Ovary (tissue), 10 donors: ENCODE measurements at places on chromosomes 5 and 9. TPM values are rescaled to one million over a fixed set of nuclear protein-coding genes. Genes with fewer than 3 reads are reported as not detected.
A peak's percentile ranks its signal among the peaks of the same experiment; 100 is the strongest.

The GABRA1 gene
- not detected for polyA plus RNA-seq

The LSM11 gene
- 2.9 TPM for polyA plus RNA-seq

DNA sequence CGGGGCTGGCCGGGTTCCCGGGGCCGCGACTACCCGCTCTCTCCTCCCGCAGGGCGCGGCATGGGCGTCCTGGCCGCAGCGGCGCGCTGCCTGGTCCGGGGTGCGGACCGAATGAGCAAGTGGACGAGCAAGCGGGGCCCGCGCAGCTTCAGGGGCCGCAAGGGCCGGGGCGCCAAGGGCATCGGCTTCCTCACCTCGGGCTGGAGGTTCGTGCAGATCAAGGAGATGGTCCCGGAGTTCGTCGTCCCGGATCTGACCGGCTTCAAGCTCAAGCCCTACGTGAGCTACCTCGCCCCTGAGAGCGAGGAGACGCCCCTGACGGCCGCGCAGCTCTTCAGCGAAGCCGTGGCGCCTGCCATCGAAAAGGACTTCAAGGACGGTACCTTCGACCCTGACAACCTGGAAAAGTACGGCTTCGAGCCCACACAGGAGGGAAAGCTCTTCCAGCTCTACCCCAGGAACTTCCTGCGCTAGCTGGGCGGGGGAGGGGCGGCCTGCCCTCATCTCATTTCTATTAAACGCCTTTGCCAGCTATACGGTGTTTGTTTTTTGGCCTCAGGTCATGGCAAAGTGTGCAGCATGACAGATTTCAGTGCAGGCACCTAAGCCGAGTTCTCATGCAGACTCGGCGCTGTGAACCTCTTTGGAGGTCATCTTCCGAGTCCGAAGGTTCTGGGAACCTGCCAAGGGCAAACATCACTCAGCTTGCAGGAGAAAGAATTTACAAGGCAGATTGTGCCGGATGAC is 516 bp downstream of the MRPL41 start:
- peaks cover 13% of the 10 kb centered on the region for H3K4me1 ChIP-seq
- H3K36me3 ChIP-seq = no peaks in the 10 kb centered on the region
- peak overlapping the region; percentile 61 for H3K4me3 ChIP-seq
- DNase-seq = no peak

The PITX1 gene
- 0.45 TPM for polyA plus RNA-seq

GRCh38 chr9:38280251-38280800 is 112.2 kb upstream of the ALDH1B1 start:
- H3K4me1 ChIP-seq = no peaks in the 10 kb centered on the region
- no peaks in the 10 kb centered on the region for H3K27me3 ChIP-seq
- H3K4me3 ChIP-seq = no peak overlapping the region
- H3K27ac ChIP-seq = no peak overlapping the region
- DNase-seq = no peak

DNA sequence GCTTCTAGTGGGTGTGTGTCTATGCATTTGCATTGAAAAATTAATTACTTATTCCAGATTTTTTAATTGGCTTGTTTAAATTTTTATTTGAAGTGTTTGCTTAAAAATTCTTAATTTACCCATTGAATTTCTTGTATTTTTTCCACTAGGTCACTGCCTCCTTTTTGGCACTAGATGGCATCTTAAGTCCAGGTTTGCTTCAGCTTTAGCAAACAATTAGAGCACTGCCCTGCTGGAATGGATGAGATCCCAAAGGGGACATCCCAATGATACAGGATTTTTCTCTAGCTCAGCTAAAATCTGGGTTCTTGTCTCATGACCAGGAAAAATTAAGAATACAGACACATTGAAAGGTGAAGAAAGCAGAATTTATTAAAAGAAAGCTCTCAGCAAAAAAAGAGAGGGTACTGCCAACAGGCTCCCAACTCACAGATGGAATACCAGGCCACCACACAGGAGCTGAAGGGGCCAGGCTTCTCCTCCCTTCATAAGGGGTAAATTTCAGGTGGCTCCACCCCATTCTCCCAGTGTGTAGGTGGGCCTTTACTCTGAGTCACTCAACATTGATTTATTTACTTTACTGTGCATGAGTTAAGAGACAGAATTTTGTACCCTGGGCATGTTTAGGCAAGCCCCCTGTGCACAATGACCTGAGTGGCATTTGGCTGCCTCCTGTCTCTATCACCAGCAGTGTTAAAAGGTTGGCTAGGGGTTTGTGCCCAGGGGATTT is 532.4 kb downstream of the ANXA1 start:
- H3K27ac ChIP-seq = no peak overlapping the region
- H3K36me3 ChIP-seq = no peaks in the 10 kb centered on the region
- H3K27me3 ChIP-seq = no peaks in the 10 kb centered on the region
- DNase-seq = no peak
- no peak overlapping the region for H3K4me3 ChIP-seq
- no peaks in the 10 kb centered on the region for H3K4me1 ChIP-seq
